Suprapubic skin (tissue), 4 donors: ENCODE measurements at places on chromosomes 13 and 19. TPM values are rescaled to one million over a fixed set of nuclear protein-coding genes. Genes with fewer than 3 reads are reported as not detected.

The KIR2DL1 gene
- not detected for total RNA-seq

The NDUFB7 gene
- total RNA-seq, result 355 TPM

The POLR2E gene
- total RNA-seq, result 121 TPM

The SLC25A30 gene
- 16.0 TPM for total RNA-seq

GRCh38 chr13:109781384-109782065 lies 4.9 kb downstream of the IRS2 start:
- DNase-seq, result no peak

GRCh38 chr13:22086597-22087330 lies 415.9 kb downstream of the FGF9 start:
- no peak for DNase-seq

DNA sequence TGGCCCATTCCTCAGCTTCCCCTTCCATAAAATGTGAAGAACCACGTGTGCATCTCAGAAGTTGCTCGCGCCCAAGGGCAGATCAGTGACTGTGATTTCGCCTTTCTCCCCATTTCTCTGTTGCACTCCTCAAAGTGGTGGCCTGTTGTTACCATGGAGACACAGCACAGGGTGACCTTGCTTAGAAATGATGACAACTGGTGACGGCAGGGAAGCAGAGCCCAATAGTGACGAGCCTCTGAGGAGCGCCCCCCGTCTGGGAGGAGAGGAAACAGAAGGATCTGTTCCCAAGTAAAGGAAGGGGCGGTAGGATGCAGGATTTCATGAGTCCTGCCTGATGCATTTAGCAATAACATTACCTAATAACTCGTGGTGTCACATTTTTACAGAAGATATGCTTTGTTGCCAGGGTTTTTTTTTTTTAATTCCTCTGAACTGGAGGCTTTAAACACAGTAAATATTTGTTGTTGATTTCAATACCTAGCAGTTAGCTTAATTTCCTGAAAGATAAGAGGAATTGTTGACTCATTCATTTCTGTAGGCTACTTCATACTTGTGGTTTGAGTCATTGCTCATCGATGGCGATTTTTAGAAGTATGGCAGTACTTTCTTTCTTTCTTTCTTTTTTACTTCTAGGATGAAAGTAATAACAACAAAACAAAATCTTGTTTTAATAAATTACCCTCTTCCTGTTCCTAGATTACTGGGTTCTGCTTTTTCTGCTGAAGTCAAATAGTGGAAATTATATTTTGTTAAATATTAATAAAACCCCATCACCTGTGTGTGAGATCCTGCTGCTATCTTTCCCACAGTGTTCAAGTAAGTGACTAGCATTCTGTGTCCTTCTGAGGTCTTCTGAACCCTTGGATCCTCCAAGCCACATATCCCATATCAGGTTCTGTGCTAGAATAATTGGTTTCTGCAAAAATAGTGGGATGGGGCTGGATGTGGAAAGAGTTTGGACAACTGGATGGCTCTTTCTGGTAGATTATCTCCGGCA lies 36.0 kb downstream of the MBNL2 start:
- DNase-seq, result peak; percentile 89

DNA sequence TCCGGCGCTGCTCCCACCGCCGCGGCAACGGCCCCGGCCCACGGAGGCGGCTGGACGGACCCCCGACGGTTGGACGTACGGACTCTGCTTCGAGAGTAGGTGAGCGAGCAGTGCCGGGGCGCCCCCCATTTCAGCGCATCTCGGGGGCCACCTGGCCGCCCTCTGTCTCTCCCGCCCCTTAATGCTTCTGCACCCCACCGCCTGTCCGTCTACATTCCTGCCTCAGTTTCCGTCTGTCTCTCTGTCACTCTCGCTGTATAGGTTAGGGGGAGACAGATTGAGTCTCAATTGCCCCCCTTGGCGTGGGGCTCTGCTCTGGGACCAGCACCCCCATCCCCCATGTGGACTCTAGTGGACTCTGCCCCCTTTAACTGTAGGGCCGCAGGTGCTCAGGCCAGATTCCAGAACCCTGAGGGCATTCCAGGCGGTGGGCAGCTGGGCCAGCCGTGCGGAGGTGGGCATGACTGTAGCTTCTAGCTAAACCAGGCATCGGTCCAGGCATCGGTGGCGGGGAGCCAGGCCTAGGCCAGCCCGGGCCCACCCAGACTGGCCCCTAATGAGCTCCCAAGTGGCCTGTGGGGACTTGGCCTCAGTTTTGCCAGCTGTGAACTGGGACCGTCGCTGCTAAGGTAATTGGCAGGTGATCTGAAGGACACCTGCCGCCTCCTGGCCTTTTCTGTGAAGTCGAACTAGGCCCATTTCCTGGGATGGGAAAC lies 373 bp downstream of the TNFAIP8L1 start:
- DNase-seq, result no peak

- DNase-seq, result no peak
Observed at GRCh38 chr13:101309014-101309619, 107.2 kb downstream of the NALCN start.

DNA sequence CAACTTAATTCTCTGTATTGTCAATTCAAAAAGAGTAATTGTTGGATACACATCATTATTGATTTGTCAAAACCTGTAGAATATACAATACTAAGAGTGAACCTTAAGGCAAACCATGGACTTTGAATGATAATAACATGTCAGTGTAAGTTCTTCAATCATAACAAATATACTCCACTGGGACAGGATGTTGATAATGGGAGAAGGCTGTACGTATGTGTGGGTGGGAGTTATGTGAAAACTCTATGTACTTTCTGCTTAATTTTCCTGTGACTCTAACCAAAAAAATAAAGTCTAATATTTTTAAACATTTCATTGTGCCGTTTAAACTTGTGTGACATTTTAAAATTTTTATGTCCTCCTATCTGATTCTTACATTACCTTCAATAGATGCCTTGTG lies 526.7 kb downstream of the SUCLA2 start:
- DNase-seq, result no peak

DNA sequence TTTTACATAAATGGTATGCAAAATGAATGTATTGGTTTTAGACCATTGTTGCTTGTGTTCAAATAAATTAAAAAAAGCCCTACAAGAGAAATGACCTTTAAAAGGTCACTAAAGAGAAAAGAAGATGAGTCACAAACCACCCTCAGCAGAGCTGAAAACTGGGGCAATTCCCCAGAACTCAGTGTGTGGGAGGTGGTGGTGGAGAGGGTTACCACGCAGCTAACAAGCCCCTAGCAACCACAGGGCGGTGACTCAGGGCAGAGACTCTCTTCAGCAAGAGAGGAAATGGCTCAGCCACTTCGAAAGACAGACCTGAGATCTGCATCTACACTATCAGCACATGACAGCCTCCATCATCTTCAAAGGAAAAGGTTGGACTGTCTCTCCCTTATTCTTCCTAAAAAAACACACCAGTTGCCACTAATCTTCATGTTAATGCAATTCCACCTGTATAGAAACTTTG lies 29.4 kb upstream of the NDFIP2 start:
- DNase-seq, result no peak

DNA sequence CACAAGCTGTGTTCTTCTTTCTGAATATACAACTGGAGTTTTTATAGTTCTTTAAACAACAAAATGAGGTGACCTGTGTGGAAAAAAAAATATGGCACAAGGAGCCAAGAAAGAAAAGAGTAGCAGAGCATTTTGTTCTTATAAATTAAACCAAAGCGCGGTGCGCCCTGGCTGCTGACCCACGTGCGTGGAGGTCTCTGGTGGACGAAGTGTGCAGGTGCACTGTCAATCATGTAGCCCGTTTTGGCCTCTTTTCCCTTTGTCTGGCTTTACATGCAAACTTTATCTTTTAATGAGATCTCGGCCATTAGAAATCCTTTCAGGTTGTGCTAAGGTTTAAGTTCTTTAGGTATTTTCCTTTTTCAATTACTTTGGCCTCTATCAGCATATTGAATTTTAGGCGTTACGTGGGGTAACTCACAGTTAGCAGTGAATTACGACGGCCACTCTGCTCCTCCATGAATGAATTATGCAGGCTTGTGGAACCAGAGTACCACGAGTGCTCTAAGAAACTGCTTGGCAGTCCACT lies 443.9 kb upstream of the SLC10A2 start:
- no peak for DNase-seq

GRCh38 chr19:47813304-47813994 lies 8.3 kb upstream of the CRX start:
- peak; percentile 76 for DNase-seq

GRCh38 chr13:110414931-110415330 lies 107.8 kb downstream of the COL4A2 start:
- no peak for DNase-seq

DNA sequence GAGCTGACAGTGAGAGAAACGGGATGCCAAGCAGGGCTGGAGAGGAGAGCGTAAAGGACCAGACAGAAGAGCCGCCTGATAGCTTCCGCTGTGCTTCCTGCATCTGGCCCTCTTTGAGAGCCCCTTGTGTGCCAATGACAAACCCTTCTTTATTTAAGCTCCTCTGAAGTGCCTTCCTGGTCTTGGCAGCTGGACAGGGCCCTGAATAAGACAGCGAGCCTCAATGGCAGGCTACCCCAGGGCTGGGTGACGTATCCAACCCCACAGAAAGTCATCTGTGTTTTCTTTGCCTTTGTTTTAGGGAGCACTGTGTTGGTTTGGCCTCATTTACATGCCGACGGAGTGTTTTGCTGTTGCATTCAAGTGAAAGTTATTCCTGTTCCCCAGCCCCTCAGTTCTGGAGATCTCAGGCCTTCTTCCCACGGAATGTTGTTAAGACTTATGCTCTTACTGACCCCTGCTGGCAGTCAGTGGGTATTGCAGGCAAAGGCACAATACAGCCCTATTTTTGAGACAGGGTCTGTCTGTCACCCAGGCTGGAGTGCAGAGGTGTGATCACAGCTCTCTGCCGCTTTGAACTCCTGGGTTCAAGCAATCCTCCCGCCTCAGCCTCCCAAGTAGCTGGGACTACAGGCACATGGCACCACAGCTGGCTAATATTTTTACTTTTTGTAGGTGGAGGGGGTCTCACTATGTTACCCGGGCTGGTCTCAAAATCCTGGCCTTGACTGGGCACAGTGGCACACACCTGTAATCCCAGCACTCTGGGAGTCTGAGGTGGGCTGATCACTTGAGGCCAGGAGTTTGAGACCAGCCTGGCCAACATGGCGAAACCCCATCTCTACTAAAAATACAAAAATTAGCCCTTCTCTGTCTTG lies 16.8 kb downstream of the CCL25 start:
- DNase-seq, result no peak

- no peak for DNase-seq
Observed at GRCh38 chr13:67742478-67742877, 512.3 kb upstream of the PCDH9 start.

DNA sequence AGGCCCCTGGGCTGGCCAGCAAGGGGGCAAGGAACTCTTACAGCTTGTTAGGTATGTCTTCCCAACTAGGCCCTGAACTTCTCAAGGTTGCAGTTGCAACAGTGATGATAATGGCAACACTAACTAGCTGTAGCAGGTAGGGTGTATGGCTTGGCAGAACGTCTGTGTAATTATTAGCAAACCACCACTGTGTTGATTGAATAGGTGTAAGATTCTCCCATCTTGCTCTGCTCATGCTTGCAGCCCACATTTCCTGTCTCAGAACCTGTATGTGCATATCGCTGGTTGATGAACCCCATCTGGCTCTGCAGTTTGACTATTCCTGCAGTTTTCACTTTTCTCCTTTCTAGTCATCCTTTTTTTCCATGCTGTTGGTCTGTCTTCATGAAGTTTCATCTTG lies 178.8 kb downstream of the KATNAL1 start:
- DNase-seq, result no peak
